GM23248 (cell line): ENCODE measurements at places on chromosomes 5 and 9.

DNA sequence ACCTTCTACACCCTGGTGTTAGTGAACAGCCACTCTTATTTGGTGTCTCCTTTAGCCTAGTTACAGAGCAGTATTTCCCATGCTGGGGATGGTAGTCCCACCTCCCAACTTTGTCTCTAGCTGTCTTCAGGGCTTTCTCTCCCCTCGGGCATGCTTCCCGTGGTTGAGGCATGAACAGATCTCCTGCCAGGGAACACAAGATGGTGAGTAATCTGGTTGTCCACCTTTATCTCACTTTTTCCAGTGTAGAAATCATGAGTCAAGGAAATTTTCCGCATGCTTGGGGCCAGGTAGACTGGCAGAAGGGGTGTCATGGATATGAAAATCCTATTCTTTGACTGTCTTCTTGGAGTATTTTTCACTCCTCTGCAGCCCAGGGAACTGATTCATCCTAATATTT lies 532.9 kb downstream of the ANXA1 start:
- peak; percentile 19 for DNase-seq

- DNase-seq, result no peak
Measured at GRCh38 chr9:121272401-121272948, 4.5 kb downstream of the GSN start.

GRCh38 chr9:119078015-119078414 lies 291.2 kb downstream of the BRINP1 start:
- no peak for DNase-seq

GRCh38 chr9:134264169-134264568 lies 62.1 kb upstream of the RXRA start:
- no peak for DNase-seq

- no peak for DNase-seq
Measured at GRCh38 chr5:63743096-63743798, 219.0 kb downstream of the HTR1A start.
